ENCODE measurements at places on chromosomes 4 and X.

GRCh38 chr4:6752486-6752829 lies 30.1 kb upstream of the KIAA0232 start:
- no peak for DNase-seq

GRCh38 chr4:113952452-113953029 lies 26.9 kb downstream of the ARSJ start:
- DNase-seq: peak; percentile 49

GRCh38 chr4:42637867-42638266 lies 19.0 kb downstream of the ATP8A1 start:
- no peak for DNase-seq

DNA sequence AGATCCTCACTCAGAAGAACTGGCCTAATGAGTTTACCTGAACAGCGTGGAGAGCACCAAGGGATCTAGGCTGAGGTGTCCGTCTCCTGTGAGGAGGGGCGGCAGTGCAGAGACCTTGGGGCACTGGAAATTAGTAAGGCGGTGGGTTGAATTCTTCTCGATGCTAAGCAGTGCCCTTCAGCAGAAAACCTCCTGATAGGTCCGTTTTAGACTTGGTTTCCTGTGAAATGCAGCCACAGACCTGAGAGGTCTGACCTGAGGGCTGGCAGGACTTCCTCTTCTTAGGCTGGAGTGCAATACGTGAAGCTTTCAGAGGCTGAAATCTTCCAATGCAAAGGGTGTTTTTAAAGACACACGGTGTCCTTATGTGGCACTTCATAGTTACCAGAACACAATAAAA lies at the start of gene CLNK:
TSS of gene CLNK (minus strand) at position 138 of the 400 bp plus-strand sequence. CDS start 16,899 bp downstream, outside the sequence.
- no peak for DNase-seq

DNA sequence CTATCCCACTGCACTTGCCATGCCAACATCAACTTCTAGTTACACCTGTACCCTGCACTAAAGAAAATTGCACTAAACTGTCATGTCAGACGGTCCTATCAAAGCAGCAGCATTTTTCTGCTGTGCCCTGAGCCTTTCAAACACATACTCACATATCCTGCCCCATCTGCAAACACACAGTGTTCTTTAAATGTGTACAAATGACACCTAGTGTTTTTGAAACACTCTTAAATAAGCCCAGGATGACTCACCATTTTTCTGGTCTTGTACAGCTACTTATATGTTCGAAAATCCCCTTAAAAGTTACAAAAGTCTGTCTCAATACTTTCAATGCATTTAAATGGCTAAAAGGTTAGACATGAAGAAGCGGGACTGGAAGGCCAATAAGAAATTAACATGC lies 346.7 kb upstream of the PPARGC1A start:
- DNase-seq: no peak

DNA sequence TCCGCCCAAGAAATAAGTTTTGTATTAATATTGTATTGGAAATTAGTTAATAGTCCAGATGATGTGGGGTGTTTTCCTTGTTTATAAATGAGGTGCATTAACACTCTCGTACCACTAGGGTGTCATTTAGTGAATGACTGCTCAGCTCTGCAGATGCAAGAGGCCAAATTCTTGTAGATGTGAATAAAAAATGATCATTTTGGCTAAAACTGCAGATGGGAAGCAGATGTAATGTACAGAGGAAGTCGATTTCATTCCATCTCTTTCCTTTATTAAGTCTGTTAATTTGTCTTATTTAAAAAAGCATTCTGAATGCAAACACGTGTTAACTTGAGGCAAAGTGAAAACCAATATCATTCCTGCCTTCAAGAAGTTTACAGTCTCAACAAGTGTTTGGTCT lies 108.1 kb downstream of the DHX15 start:
- DNase-seq: no peak

GRCh38 chrX:79366556-79366872 lies 620 bp downstream of the ITM2A start:
- no peak for DNase-seq

DNA sequence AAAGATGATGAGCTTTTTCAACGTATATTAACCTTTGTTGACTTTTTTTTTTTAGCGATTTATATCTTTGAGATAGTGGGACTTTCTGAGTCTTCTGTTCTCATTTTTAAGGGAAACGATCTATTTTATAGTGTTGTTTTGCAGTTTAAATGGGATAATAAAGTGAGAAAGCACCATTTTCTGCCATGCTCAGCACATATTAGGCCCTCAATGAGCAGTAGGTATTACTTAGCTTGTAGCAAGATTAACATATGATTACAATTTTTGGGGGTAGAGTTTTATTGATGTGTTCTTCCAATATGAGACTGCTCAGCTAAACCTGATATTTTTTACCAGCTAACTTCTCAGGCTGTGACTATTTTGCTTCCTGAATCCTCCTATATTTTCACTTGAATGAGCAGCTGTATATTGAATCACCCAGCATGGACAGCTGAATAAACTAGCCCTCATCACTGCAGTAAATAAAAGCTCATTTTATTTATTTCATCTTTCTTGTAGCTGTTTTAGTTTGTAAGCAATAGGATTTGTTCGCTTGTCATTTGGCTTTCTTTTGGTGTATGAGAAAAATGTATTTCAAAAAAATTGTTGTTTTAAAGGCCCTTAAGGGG lies 43.7 kb downstream of the UGT8 start:
- DNase-seq: no peak

DNA sequence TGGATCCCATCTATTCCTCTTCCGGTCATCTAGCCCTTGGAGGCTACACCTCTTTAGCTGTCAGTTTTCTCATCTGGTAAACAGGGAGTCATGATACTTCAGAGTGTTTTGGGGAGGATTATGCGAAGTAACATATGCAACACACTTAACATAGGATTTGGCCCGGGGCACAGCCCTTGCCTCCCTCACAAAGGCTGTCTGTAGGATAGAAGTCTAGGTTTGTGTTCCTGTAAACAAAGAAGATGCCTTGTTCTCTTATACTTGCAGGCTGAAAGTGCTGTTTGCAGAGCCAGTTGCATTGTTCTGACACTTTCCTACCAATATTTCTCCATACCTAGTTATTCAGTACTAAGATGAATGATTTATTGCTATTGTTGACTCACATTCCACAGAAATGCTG lies 2.2 kb upstream of the APELA start:
- no peak for DNase-seq

DNA sequence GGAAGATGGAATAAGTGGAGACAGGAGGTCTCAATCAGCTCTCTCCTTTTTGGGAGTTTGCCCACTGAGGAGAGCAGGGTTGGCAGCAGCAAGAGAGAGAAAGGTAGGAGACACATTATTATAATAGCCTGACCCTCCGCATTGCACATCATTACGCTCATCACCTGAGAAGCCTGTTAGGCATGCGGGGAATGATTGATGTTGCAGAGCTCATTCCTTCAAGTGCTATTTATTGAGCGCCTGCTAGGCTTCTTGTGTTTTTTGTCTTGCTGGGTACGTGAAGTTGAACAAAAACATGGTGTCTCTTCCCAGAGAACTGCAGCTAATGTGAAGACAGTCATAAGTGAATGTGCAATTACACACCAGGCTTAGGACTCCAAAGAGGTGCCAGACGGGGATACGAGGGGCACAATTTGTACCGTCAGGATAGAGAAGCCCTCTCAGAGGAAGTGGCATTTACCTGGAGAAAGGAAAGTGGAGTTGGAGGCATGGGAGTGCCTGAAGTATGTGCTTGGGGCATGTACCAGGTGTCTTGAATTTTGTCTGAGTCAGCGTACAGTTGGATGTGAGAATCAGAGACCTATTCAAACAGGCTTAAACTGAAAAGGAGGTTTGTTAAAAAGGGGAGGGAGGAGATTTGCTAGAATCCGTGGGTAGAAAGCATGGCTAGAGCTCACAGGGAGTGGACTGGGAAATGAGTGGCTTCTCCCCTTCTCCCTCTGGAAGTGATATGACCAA lies 90.2 kb upstream of the SOD3 start:
- no peak for DNase-seq

DNA sequence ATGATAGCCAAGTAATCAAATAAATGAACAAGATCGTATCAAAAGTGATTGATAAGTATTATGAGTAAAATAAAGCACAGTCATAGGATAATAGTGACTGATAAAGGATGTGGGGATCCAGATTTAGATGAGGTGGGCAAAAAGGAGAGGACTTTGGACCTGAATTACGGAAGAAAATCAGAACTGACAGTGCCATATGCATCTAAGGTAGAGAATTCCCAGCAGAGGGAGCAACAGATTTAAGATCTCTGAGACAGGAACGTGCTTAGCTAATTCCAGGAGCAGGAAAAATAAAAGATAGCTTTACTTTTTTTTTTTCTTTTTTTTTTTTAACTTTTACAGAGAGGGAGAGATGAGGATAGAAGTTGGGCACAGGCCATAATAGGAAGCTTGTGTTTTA lies 189.9 kb downstream of the NWD2 start:
- no peak for DNase-seq

GRCh38 chr4:26402458-26402857 lies 81.6 kb downstream of the RBPJ start:
- no peak for DNase-seq

GRCh38 chr4:24912252-24913118 lies at the start of gene CCDC149:
TSS of gene CCDC149 (minus strand) at chr4:24913042. CDS start at chr4:24912864, 178 bp downstream.
- DNase-seq: peak; percentile 59

All from SK-N-DZ (cell line).